ENCODE measurements at places on chromosomes 6 and 20.

DNA sequence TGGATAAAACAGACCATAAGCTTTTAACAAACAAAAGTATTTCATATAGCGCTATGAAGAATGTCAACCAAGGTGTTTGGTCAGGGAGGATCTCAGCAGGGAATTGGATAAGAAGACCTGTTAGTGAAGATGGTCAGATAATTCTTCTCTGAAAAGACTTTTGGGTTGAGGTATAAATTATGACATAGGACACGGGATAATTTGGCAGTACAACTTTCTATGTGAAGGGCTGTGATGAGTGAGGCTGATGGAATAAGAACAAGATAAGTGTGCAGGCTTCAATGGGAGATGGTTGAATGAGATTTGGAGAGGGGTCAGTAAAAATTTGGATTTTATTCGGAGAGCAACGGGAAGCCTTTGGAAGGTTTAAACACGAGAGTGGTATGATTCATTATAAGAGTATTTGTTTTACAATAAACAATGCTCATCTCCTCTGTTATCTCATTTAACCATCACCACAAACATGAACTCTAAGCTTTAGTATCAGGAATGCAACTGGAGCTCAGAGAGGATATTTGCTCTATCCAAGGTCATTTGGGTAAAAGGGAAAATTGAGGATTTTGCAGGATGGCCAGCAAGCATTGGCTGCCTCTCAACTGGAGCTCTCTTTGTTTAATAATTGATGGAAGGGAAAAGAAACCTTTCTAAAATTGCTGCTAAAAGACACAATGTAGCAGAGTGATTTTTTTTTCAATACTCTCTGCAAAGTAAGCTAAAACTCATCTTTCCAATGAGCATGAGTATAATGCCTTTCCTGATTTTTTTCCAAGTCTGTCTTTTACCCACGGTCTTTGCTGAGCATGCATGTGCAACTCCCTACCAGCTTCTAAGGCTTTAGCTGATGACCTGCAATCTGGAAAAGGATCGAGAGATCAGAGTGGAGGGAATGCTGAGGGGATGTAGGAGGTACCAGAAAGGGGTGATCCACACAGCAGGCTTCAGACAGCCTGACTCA lies 534.0 kb downstream of the CBLN4 start:
- DNase-seq = no peak

DNA sequence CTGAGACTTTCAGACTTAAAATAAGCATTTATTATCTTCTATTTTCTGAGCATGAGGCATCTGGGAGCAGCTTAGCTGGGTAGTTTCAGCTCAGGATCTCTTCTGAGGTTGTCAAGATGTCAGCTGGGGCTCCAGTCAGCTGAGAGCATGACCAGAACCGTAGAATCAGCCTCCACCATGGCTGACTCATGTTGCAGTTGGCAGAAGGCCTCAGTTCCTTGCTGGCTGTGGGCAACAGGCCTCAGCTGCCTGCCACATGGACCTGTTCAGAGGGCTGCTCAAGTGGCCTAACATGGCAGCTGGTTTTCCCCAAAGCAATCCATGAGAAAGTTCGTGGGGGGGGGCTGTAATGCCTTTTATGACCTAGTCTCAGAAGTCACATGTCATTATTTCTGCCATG lies 142.3 kb downstream of the LY86 start:
- DNase-seq = no peak

GRCh38 chr20:47244451-47244850 lies 112.0 kb downstream of the ZMYND8 start:
- no peak for DNase-seq

DNA sequence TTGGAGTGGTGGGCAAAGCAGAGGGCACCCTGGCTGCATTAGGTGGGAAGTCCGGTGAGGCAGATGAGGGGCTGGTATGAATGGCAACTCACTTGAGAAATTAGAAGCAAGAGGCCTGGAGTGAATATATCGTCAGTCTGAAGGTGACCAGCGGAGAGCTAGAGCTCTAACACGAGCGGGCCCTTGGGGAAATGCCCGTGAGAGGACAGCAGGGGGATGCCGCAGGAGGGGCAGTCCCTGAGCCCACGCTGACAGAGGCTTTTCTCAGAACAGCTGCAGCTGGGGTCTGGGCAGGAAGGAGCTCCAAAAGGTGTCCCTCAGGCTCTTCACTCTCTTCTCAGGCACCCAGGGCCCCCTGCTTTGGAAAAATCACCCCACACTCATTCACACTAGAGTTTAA lies 32.0 kb upstream of the CD93 start:
- no peak for DNase-seq

- DNase-seq = no peak
These were observed 13.9 kb downstream of the YTHDF1 start for GRCh38 chr20:63202021-63202420.

- DNase-seq = peak; percentile 34
These were observed 33.1 kb upstream of the LCA5 start for GRCh38 chr6:79570129-79571029.

DNA sequence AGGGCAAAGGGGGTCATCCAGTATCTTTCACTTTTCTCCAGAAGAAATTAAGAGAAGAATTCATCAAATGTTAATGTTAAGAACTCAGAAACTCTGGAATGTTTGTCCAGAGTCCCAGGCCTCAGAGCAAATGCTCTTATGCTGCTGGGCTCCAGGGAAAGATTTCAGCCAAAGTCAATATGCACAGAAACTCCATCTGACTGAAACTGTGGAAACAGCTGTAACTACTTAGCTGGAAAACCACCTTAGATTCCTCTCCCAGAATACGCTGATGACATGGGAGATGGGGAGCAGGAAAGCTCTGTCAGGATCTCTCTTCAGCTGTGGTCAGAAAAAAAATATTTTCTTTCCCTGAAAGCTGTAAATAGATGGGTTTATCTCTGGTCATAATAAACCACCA lies 559.6 kb downstream of the RFPL4B start:
- no peak for DNase-seq

DNA sequence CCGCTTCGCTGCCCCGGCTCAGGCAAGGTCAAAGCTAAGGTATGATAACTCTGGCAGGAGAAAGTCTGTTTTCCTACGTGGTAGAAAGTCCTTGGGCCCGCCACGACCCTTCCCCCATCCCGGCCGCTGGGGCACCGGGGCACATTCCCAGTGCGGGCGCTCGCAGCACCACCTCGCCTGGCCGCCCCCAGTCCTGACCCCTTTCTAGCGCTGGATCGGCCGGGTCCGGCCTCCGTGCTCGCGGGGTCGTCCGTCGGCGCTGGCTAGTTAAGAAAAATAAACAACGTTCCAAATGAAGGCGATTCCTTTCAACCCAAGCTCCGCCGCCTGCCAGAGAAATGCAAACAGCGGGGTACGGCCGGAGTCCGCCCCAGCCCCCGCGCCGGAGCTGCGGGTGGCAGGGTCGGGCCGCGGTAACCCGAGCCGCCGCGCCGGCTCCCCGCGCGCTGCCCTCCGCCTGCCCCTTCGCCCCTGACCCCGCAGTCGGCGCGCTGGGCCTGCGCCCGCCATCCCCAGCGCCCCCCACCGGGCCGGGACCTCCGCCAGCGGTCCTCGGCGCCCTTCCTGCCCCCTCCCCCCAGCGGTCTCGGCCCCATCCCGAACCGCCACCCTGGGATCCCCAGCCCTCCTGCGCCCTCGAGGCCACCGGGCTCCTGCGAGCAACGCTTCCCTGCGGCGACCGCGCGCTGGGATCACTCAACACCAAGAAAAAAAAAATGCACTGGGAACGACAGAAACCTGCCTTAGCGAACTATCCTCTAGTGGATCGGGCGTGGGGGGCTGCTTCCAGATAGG lies 37.6 kb downstream of the NCR2 start:
- DNase-seq = no peak

- no peak for DNase-seq
These were observed 215.0 kb upstream of the SHLD1 start for GRCh38 chr20:5535125-5535756.

- no peak for DNase-seq
These were observed 28.8 kb downstream of the IMPG1 start for GRCh38 chr6:76043690-76044089.

GRCh38 chr6:37850728-37851285 lies 31.3 kb downstream of the ZFAND3 start:
- DNase-seq = no peak

- DNase-seq = no peak
These were observed 571 bp downstream of the CSNK2B start for GRCh38 chr6:31666337-31666965.

GRCh38 chr6:33391922-33392594 lies 435 bp downstream of the KIFC1 start:
- DNase-seq = peak; percentile 28

DNA sequence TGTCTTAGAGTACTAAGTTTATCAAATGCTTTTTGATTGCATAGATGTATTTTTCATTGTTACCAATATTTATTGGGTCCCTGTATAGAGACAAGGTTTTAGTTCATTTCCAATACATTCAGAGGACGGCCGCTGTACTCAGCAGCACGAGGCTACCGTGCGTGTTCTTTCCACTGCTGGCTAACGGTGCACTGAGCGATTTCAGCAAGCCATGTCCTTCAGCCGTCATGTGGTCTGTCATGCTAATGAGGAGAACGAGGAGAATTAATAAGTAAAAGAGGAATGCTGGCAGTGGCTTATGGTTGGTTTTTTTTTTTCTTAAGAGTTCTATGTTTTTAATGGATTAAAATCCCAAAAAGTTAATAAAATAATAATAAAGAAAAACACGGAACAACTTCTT lies 253.6 kb downstream of the ARID1B start:
- DNase-seq = no peak

- DNase-seq = no peak
These were observed 91.5 kb upstream of the RPS6KA2 start for GRCh38 chr6:166718516-166718915.

- no peak for DNase-seq
These were observed 220.6 kb downstream of the TPBG start for GRCh38 chr6:82584194-82584695.

DNA sequence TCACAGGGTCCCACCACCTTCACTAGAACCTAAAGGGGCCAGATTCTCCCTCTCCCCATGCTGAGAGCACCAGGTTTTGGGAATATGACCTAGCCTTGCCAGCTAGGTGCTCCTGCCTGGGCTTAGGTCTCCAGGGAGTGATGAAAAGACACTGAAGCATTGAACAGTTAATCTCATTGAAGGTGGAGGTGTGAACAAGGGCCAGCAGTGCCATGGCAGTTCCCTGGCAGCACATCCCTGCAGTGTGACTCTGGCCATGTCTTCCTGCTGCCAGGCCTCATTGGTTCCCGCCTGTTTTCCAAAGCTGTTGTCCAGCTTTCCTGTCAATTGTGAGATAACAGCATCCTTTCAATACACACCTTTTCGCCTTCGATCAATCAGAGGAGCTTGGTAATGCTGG lies 10.9 kb downstream of the PPIL6 start:
- DNase-seq = no peak

GRCh38 chr6:93087606-93088005 lies 331.8 kb downstream of the EPHA7 start:
- no peak for DNase-seq

GRCh38 chr6:80921861-80922460 lies 815.5 kb downstream of the BCKDHB start:
- DNase-seq = no peak

GRCh38 chr6:140281236-140281635 lies 906.8 kb upstream of the CITED2 start:
- DNase-seq = no peak

DNA sequence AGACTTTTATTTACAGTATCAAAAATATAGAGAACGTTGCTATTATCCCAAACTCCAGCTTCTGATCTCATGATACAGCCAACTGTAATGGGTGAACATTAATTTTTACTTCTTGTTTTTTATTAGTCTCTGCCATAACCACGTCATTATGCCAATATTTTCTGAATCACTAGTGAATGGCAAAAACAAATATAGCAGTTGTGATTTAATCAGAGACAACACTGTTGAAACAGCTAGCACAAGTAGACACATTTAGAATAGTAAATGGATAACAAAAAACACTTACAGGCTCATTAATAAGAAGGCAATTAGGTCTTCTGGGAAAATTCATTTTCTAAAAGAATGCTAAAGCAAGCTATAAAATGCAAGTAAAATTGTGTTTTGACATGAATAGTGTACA lies 8.1 kb downstream of the PTPRK start:
- no peak for DNase-seq

DNA sequence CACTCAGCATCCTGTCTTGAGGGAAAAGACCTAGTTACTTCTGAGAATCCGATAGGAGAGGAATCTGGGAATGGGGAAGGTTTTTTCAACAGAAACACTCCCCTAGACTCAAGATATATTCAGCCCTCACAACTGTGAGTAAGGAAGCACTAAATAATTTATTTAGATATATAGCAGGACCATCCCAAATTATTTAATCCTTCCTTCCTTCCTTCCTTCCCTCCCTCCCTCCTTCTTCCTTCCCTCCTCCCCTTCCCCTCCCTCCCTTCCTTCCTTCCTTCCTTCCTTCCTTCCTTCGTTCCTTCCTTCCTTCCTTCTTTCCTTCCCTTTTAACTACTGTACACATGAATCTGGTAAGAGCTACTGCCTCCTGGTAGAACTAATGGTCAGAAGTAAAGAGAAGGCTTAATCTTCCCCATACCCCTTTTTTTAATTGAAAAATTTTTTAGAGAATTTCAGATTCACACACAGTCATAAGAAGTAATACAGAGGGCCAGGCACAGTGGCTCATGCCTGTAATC lies 10.1 kb downstream of the SLC24A3 start:
- DNase-seq = no peak

GRCh38 chr6:56693246-56693607 lies 50.5 kb upstream of the DST start:
- no peak for DNase-seq

GRCh38 chr20:52494244-52494643 lies 302.7 kb upstream of the ZFP64 start:
- DNase-seq = no peak

- DNase-seq = no peak
These were observed 15.1 kb upstream of the AFDN start for GRCh38 chr6:167811442-167812087.

DNA sequence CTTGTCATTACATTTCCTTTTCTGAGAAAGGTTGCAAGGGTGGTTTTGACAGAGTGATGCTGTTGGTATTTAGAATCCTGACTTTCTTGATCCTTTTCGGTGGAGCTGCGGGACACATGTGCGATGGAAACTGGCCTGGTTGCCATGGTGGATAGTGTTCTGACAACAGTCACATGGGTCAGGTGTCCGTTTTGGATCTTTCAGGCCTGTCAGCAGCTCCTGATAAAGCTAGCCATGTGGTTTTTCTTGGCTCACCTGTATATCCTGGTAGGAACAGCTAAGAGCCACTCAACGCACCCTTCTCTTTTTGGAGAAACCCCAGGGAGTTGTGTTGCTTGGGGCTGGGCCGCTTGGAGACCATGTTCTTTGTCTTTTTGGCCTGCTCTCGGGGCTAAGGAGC lies 177.4 kb downstream of the MTFR2 start:
- no peak for DNase-seq
